ENCODE measurements at places on chromosomes 16 and 17. TPM values are rescaled to one million over a fixed set of nuclear protein-coding genes. Genes with fewer than 3 reads are reported as not detected.

C17orf78 gene
- total RNA-seq, result not detected

KCNAB3 gene
- total RNA-seq, result 1.7 TPM

OR3A2 gene
- total RNA-seq, result not detected

ACSM3 gene
- total RNA-seq, result 128 TPM

RUNDC1 gene
- 11.1 TPM for total RNA-seq

SEPTIN12 gene
- total RNA-seq, result not detected

CCL1 gene
- total RNA-seq, result not detected

PDPK1 gene
- 37.2 TPM for total RNA-seq

CES1 gene
- total RNA-seq, result 0.87 TPM

ABCC11 gene
- not detected for total RNA-seq

IRX5 gene
- total RNA-seq, result 2.6 TPM

All from K562 (cell line).